Vagina (tissue), 2 donors: ENCODE measurements at places on chromosomes 16 and 17.
A peak's percentile ranks its signal among the peaks of the same experiment; 100 is the strongest.

- DNase-seq = no peak
Observed at GRCh38 chr16:21242756-21243155, 9.3 kb downstream of the ANKS4B start.

GRCh38 chr17:59423137-59423724 is 91.8 kb downstream of the YPEL2 start:
- DNase-seq = no peak

DNA sequence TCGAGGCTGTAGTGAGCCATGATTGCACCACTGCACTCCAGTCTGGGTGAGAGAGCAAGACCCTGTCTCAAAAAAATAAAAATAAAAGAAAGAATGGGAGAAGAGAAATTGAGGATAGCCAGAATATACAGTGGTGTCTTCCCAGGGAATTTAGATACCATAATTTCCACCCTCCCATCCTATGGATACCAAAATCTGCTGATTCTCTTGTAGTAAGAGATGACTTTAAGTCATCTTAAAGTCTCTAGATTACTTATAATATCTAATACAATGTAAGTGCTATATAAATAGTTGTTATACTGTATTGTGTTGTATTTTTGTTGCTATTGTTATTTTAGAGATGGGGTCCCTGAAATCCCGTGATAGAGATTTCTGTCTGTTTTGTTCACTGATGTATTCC is 1.5 kb upstream of the ERAL1 start:
- DNase-seq = no peak

- no peak for DNase-seq
Observed at GRCh38 chr17:79874329-79874981, 35.2 kb upstream of the CBX4 start.

GRCh38 chr17:45043813-45044540 is 7.5 kb downstream of the DCAKD start:
- no peak for DNase-seq

DNA sequence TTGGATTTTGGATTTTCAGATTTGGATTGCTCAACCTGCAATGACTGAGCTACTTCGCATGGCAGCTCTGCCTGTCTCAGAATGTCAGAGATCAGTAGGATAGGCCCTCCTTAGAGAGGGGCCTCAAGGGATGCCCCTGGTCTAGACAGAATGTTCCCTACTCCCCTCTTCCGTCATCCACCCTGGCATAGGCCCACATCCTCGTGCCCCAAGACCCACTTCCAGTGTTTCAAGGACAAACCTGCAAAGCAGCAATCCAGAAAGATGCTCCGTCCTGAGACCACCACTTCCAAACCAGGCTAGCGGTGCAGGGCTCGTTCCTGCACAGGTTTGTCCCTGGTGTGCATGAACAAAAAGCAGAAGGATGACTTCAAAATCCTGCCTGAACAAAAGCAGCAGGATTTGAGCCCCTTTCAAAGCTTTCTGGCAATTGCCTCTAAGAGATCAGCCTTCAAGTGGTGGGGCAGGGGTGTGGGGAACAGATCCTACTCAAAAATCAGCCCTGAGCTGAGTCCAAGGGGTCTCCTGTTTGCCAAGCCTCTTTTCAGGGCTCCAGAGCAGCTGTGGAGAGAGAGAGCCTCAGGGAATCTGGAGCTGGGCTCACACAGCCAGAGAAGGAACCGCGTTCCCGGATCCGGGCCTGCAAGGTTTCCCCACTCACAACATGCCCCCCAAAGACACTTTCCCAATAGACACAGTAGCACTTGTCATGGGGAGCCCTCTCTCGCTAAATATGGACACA is 121.1 kb downstream of the SOCS1 start:
- no peak for DNase-seq

DNA sequence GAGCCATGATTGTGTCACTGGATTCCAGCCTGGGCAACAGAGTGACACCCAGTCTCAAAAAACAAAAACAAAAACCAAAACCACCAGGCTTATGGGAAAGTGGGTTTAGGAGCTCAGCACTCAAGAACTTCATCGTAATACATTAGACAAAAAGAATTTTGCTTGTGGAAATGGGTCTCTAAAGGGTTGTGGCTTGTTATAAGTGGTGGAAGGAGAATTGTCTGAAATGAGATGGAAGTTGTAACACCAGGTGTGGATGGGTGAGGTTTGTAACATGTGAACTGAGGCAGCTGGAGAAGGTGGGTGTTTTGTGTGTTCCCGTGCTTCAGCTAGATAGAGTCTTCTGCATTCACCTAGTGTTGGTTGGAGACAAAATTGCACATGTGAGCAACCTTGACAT is 35.8 kb downstream of the CDH1 start:
- DNase-seq = no peak

DNA sequence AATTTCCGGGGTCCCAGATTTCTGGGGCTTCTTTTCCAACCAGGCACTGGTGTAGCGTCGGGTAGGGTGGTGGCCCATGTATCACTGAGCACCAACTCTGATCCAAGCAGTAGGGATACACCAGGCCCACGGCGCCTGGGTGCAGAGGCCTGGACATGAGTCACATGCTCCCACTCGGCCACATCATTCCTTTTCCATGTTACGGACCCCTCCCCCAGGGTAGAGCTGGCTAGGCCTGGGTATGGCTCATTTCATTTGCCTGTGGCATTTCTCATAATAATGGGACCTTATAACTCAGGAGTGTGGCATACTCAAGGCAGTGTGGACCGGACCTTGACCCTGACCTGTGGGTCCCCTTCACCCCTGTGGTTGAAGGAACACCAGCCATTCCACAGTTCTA is 18.0 kb upstream of the NDRG4 start:
- DNase-seq = no peak

DNA sequence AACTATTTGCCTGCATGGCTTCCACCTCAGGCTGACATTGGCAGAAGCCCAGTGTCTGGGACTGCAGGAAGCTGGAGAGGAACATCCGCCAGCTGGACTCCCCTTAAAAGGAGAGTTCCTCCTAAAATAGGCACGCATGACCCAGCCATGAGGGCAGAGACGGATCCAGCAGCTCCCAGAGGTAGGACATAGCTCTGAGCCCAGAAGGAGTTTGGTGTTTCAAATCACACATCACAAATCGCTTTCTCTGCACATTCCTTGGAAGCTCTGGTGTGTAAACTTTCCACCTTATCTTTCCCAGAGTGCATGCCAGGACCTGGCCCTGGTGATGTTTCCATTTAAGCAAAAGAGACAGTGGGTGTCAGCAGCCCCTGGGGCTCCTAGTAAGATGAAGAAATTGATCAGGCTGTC is 231.1 kb upstream of the CDH5 start:
- no peak for DNase-seq

GRCh38 chr17:5667871-5668270 is 83.6 kb upstream of the NLRP1 start:
- DNase-seq = no peak

- DNase-seq = no peak
Observed at GRCh38 chr16:67919622-67920221, 11.9 kb downstream of the CTRL start.

DNA sequence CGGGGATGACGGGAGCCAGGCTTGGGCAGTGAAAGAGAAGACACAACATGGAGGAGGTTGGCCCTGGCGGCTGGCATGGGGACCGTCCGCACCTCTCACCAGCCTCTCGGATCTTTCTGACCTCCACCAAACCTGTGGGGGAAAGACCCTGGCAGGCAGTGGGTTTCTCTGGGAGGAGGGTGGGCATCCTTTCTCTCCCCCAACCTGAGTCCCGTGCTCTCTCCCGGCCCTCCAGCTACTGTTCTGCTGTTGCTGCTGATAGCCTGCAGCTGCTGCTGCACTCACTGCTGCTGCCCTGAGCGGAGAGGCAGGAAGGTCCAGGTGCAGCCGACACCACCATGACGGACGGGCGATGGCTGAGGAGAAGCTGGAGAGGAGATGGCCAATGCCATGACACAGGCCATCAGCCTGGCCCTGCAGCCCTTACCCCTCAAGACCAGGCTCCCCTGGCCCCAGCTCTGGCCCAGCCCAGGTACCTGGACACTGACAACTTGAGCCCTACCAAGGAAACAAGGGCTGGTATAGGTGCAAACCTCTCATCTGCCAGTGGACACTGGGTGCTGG is 7.4 kb downstream of the SMIM5 start:
- DNase-seq = no peak

DNA sequence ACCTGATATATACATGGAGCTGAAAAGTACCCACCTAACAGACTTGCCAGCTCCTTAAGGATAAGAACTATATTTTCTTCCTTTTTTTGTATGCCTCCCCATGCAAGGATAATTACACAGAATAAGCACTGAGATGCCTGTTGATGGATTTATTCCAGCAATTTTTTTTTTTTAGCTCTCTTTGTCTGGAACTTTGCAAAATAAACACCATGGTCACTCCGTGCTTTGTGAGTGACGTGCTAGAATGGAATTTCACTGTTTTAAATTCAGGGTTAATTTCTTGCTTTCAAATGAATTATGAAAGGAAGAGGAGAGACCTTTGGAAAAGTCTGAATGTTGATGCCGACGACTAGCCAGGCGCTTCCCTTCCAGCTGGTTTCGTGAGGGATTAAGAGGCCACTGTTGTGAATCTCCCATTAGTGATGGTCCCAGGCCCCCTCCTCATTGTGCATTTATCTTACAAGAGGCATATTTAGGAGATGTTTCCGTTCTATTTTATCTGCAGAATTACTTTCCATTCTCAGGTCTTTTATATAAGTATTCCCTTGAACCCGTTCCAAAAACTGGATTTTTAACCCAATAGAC is 529.1 kb downstream of the WWOX start:
- no peak for DNase-seq

GRCh38 chr16:4958510-4959438 is 644 bp downstream of the SEC14L5 start:
- no peak for DNase-seq

DNA sequence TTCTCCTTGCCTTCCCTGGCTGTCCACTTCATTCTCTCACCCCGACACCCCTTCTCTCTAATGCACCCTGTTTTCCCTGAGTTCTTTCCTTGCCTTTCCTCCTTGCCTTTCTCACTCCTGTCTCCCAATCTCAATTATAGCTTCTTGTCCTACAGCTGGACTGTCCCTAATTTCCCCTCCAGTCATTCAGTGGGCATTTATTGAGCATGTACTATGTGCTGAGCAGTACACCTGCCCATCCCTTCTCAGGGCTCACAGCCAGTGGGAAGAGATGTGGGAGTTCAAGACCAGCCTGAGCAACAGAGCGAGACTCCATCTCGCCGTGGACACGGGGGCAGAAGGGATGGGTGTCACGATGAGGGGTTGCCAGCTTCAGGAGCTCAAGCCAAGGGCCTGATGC is 5.8 kb downstream of the ATP2A1 start:
- no peak for DNase-seq

DNA sequence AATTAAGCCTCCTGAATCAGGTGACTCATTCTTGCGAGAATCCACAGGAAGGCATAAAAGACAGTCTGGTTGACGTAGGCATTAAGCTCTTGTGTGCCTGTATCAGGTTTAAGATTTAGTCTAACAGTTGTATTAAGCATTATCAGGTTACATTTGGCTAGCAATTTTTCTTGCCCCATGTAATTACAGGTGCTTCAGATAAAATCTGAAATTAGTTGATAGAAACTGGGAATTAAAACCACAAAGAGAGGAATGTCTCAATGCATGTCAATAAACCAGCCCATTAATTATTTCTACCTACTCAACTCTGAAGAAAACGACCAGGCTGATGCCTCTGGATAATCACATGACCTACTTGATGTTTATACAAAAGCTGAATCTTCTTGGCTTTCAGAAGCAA is 217.2 kb downstream of the CA10 start:
- DNase-seq = no peak

DNA sequence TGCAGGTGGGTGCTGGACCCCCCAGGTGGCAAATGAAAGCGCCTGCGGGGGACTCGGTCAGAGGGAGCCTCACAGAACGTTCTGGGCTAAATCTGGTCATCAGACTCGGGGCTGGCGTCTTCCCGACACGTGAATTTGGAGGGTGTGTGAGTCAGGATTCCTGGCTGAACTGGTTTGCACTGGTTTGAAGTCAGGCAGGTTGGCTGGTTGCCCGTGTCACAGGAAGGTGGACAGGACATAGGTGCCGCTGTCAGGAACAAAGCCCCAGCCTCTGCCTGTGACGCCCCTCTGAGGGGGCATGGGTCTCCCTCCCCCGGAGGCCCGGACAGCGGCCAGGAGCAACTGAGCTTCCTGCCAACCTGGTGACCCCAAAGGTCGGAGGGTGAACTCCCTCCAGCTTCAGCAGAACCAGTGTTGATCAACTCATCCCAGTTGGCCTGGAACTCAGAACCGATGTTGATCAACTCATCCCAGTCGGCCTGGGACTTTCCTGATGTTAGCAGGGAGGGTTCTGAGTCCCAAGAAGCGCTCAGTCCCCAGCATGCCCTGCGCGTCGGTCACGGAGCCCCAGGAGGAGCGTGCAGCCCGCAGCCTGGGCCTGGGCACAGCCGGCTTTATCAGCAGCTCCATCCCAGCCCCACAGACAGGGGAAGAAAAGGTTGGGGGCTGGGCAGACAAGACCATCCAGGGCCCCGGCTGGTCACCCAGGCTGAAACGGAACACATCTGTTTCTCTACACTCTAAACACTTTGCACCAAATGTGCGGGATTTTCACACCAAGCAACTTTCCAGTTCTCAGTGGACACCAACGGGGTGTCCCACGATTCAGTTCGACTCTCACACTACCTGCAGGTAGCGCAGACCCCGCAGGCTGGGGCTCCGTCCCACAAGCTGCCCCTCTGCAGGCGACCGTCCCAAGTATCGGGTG is 14.4 kb upstream of the METRNL start:
- DNase-seq = peak; percentile 86

- no peak for DNase-seq
Observed at GRCh38 chr17:27065588-27065987, 228.3 kb upstream of the WSB1 start.

- no peak for DNase-seq
Observed at GRCh38 chr17:45700171-45701090, 83.7 kb upstream of the CRHR1 start.

- no peak for DNase-seq
Observed at GRCh38 chr17:2041561-2042389, at the start of gene OVCA2. OVCA2 (plus strand) TSS chr17:2042022; CDS start chr17:2042048, 26 bp downstream.

GRCh38 chr17:61129267-61130254 is 270.1 kb upstream of the TBX2 start:
- no peak for DNase-seq

DNA sequence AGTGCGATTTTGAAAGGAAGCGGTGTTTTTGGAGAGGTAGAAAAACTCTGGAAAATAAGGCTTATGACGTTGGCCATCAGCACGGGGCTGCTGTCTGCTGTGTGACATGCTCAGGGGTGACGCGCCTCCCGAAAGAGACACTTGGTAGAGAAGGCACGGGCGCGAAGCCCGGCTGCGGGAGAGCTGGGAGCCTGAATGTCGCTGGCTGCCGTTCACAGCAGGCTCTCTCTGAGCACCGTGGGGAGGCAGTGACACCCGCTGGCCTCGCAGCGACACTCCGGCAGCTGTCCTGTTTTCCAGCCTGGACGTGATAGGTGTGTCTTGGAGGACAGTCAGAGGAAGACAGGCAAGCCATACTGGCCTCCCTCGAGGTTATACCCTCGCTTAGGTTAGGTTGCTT is 759.1 kb upstream of the RBFOX1 start:
- DNase-seq = no peak
